ENCODE measurements at places on chromosomes 5 and 9.

DNA sequence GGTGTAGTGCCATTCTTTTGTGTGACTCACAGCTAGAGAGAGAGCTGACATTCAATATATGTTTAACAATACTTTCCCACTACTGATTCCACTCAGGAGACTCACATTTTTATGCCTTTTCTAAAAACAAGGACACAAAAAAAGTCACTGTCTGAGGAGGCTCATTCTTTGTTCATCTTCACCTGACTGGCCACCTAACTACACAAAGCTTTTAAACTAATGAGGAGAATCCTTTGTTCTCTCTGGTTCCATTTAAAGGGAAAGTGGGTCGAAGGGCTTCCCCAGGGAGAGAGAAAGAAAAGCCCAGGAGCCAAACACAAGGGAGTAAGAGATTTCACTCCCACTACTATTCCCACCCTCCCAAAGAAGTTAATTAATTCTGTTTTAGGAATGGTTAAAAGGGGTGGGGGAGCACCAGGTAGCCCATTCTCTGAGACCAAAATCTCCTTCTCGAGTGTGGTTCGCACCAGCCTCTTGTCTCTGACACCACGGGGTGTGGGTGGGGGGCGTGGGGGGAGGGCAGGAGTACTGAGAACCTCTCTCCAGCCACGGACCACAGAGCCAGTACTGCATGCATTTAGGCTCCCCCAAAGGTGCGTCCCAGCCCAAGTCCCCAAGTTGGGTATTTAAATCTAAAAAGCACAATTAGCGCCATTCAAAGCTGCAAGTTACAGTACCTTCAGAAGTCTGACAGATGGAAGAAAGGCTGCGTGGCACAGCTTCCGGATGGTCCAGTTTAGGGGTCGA, 747 bp downstream of the TRPM3 start:
- DNase-seq, result no peak

DNA sequence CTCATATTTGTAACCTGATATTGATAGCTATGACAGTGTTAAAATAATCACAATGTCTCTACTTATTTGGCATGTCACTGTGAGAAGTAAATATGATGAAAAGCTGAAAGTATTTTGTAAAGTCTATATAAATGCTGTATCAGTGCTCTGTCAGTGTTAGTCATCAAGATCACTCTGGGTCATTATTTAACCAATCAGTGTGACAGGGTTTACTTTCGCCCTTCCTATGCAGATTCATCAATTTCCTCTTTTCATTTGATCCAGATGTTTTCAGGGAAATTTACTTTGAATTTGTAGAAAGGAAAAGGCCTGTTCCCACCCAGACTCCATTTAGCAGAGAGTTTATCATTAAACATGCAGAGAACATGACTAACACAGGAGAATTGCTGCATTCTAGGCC, 9.9 kb upstream of the PCSK5 start:
- peak; percentile 45 for DNase-seq

GRCh38 chr9:124218987-124219461, 38.7 kb upstream of the NEK6 start:
- DNase-seq, result no peak

- DNase-seq, result no peak
Measured at GRCh38 chr5:141945511-141946051, 12.4 kb downstream of the PCDH12 start.

- DNase-seq, result peak; percentile 33
Measured at GRCh38 chr9:131809941-131810344, 70.1 kb upstream of the RAPGEF1 start.

DNA sequence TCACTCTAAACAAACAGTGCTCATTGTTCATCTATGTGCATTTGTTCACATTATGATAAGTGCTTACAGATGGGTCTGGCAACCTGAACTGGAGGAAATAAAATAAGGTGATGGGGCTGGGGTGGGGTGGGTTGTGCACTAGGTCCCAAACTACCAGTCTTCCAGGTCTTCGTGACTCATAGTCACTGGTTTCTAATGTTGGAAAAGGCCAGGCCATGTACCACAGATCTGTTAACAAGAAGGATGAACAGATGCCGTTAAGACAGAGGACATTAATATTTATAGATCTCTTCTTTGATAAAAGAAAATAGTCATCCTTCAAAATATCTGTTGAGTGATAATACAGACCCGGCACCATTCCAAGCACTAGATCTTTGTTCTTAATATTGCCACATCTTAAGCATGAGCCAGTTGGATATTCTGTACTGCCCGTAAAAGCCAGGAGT, 71.4 kb upstream of the STARD4 start:
- DNase-seq, result peak; percentile 68

DNA sequence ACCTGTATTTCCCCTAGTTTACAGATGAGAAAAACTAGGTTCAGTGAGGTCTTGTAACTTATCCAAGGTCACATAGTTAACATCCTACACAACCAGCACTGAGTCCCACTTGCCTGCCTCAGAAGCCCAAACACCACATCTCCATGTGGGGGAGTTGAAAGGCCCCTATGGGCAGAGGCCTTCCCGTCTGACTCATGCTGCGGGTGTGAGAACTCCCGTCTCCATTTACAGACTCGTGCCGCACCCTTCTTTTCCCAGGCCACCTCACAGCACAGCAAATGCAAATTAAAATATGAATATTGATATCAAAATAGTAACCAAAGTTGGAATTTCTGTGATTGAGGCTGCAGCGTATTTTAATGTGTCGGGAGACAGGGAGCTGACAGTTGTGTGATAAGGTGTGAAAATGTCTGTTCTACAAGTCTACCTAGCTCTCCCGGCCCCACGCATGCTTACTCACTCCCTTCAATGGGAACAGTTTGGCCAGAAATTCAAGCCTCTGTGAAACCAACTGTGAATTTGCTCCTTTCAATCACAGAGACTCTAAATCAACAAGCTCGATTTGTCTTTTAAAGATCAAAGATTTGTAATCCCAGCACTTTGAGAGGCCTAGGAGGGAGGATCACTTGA, 90.1 kb downstream of the CRB2 start:
- no peak for DNase-seq

DNA sequence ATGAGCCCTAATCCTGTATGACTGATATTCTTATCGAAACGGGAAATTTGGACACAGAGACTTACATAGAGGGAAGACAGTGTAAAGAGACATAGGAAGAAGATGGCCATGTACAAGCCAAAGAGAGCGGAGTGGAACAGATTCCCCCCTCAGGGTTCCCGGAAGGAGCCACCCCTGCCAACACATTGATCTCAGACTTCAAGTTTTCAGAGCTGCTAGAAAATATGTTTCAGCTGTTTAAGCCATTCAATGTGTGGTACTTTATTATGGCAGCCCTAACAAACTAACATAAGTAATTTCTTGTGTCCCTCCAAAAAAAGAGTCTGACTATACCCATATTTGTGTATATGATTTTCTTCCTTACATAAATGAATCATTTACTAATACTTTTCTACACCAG, 128.0 kb upstream of the STC2 start:
- DNase-seq, result no peak

DNA sequence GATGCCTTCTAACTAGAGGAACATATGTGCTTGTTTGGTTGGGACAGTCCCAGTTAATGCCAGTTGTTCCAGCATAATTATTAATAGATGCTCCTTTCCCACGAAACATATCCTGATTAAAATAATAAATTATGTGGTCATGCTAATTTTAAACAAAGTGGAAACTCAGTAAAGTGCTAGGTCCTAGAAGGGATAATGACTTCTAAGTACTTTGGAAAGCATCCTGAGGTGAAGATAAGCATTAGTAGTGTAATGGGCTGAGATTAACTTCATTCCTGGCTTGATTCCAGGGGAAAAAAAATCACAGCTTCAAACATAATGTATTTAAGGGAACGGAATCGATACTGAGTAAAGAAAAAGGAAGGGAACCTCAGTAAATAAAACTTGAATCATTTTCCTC, 213.7 kb upstream of the SNX2 start:
- no peak for DNase-seq

GRCh38 chr5:73630765-73631164, 4.8 kb downstream of the ARHGEF28 start:
- DNase-seq, result no peak

- no peak for DNase-seq
Measured at GRCh38 chr9:125759764-125760129, 12.6 kb downstream of the PBX3 start.

GRCh38 chr5:76487821-76488220, 84.7 kb downstream of the IQGAP2 start:
- no peak for DNase-seq

DNA sequence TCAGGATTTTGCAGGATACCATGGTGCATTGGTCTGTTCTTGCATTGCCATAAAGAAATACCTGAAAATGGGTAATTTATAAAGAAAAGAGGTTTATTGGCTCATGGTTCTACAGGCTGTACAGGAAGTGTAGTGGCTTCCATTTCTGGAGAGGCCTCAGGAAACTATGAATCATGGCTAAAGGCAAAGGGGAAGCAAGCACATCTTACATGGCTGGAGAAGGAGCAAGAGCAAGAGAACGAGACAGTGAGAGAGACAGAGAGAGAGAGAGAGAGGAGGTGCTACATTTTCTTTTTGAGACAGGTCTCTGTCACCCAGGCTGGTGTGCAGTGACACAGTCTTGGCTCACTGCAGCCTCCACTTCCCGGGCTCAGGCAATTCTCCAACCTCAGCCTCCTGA, 43.9 kb downstream of the P4HA2 start:
- no peak for DNase-seq

DNA sequence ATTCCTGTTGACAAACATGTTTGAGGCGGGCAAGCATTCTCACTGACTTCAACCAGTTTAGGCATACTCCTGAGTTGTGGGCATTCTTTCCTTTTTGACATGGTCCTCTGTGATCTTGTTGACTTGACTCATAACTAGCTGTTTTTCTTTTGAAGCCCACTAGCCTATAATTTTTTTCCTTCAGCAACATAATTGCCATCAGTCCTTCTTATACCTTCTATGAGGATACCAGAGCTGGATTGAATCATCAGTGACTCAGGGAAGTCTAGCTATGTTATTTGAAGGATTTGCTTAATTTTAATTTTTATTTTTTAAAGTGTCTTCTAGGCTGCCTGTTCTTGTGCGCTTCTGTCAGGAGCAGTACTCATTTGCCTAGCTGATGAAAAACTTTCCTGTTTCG, 259.5 kb downstream of the NR3C1 start:
- no peak for DNase-seq

- DNase-seq, result peak; percentile 27
Measured at GRCh38 chr5:39906146-39906545, 481.4 kb upstream of the DAB2 start.

DNA sequence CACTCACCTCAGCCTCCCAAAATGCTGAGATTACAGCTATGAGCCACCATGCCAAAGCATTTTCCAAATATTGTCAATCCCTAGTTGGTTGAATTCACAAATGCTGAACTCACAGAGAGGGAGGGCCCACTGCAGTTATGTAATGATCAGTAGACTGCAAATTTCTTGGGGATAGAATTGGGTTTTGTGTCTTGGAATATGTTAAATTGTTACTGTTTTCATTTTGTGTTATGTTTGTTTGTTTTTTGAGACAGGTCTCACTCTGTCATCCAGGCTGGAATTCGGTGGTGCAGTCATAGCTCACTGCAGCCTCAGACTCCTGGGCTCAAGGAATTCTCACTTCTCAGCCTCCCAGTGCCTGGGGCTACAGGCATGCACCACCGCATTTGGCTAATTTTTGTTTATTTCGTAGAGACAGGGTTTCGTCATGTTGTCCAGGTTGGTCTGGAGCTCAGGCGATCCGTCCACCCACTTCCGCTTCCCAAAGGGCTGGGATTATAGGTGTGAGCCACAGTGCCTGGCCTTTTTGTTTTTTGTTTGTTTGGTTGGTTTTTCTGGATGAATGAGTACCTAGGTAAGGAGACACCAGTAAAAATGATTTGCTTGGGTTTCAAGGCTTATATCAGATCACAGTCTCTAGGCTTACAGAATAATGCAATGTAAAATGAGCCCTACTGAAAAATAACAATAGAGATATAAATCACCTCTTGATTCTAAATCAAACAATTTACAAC, 31.5 kb upstream of the LMNB1 start:
- DNase-seq, result no peak

GRCh38 chr5:103271570-103272289, 13.2 kb downstream of the MACIR start:
- DNase-seq, result no peak

GRCh38 chr5:150246835-150247234, 42.7 kb downstream of the CAMK2A start:
- no peak for DNase-seq

DNA sequence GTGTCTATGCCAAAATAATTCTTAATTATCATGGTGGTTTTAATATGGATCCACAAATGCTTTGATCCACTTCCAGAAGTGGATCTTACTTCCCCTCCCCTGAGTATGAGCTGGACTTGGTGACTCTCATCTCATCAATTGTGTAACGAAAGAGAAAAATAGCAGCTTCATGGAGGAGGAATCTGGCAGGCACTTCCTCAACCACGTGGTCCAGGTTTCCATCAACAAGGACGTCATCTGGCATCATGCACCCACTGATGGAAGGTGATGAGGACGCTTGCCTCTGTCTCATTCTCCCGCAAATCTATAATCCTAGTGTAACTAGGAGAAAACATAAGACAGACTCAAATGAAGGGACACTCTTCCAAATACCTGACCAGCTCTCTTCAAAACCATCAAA, 54.6 kb upstream of the S1PR3 start:
- no peak for DNase-seq

DNA sequence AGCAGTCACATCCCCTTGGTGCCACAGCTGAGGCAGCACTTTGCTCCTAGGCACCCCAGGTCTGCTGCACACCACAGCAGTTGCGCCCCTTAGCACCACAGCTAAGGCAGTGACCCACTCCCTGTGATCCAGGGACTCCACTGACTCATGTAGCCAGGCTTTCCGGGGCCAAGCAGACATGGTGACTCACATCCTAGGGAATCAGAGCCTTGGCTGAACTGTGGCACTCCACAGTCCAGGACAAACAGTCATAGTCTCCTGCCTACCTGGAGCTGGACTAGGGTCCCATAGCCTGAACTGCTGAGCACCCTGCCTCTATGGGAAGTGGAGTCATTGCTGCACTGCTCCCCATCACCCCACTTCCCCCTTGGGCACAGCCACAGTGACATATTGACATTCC, 338.7 kb downstream of the NPR3 start:
- DNase-seq, result peak; percentile 39

- no peak for DNase-seq
Measured at GRCh38 chr5:168114444-168115017, 176.9 kb upstream of the WWC1 start.

GRCh38 chr9:114549697-114550330, 37.8 kb upstream of the ATP6V1G1 start:
- no peak for DNase-seq

DNA sequence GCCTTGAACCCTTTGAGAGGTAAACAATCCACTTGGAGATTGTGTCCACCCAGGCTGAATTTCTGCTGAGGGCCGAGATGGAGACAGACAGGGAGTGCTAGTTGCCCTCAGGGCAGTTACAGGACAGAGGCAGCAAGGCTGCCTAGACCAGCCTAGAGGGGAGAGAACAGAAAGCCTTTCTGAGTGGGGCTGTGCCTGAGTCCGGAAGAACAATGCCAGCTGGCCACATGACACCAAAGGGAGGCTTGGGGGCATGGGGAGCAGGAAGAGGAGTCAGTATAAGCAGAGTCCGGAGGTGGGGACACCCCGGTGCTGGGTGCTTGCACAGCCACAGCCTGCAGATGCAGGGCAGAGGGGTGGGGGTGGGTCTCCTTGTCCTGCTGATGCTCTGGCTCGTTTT, 145.7 kb downstream of the CFAP90 start:
- no peak for DNase-seq
